ENCODE measurements at places on chromosomes 1 and 21. TPM values are rescaled to one million over a fixed set of nuclear protein-coding genes. Genes with fewer than 3 reads are reported as not detected.

Gene AVPR1B
- total RNA-seq = not detected

Gene IVL
- not detected for total RNA-seq

Gene GBP7
- 0.19 TPM for total RNA-seq

Gene GSTM1
- total RNA-seq = not detected

Gene PTCH2
- 1.4 TPM for total RNA-seq

Gene DNALI1
- 0.50 TPM for total RNA-seq

Gene SIK1
- total RNA-seq = 343 TPM

Gene CFHR1
- not detected for total RNA-seq

Gene FAM163A
- not detected for total RNA-seq

Gene LRRC53
- not detected for total RNA-seq

DNA sequence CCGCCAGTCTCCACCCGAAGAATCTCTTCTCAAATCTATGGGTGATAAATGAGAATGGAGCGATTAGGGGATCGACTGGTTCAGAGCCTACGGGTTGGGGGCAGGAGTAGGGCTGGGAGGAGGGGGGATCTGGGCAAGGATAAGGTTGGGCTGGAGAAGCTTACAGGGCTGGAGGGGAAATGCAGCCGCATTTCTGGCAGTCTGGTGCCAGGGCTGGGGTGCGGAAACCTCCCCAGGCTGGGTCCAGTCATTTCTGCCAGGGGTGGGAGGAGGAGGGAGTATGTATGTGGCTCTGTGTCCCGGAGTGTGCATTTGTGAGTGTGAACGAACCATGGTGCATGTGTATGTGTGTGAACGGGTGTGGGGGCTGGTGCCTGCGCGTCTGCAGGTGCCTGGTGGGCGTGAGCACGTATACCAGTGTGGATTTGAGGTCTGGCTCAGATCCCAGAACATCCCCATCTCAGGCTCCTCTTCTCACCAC lies 10.2 kb downstream of the C1orf216 start:
- DNase-seq = no peak

DNA sequence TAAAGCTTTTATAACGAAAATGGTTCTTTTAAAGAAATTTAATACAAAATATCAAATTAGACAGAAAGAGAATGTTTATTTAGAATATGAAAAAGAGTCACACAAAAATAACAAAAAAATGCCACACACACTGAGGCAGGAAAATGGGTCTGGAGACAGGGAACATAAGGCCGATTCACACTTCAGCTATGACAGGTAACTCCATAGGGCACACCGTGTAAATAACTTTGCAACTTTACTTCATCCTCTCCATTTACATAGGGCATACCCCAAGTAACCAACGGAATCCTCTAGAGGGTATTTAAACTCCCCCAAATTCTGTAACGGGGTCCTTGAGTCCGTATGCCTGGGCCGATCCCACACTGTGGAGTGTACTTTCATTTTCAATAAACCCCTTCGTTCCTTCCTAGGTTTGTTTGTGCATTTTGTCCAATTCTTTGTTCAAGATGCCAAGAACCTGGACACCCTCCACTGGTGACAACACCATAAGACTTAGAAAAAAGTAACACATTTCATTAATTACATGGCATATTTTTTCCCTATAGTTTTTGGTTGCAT lies 23.1 kb upstream of the PTGS2 start:
- DNase-seq = no peak

GRCh38 chr1:7760245-7760644 lies 10.9 kb upstream of the VAMP3 start:
- no peak for DNase-seq

GRCh38 chr1:154714638-154715037 lies 106.7 kb upstream of the ADAR start:
- DNase-seq = no peak

GRCh38 chr1:40396420-40396819 lies 22.9 kb downstream of the SMAP2 start:
- DNase-seq = no peak

GRCh38 chr1:66296951-66297350 lies 237.0 kb upstream of the SGIP1 start:
- DNase-seq = no peak

GRCh38 chr1:163346326-163346870 lies 24.6 kb downstream of the NUF2 start:
- no peak for DNase-seq

DNA sequence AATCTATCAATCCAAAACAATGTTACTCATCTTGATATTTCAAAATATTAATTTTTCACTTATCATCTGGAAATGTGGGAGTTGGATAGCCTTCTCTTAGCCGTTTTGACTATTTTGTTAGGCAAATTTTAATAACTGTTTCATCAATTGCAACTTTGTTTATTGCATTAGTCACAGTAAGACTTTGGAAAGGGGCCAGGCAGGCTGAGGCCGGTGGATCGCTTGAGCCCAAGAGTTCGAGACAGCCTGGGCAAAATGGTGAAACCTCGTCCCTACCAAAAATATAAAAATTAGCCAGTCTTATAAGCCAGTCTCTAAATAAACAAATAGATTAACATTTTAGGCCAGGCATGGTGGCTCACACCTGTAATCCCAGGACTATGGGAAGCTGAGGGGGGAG lies 113.0 kb upstream of the NR5A2 start:
- no peak for DNase-seq

DNA sequence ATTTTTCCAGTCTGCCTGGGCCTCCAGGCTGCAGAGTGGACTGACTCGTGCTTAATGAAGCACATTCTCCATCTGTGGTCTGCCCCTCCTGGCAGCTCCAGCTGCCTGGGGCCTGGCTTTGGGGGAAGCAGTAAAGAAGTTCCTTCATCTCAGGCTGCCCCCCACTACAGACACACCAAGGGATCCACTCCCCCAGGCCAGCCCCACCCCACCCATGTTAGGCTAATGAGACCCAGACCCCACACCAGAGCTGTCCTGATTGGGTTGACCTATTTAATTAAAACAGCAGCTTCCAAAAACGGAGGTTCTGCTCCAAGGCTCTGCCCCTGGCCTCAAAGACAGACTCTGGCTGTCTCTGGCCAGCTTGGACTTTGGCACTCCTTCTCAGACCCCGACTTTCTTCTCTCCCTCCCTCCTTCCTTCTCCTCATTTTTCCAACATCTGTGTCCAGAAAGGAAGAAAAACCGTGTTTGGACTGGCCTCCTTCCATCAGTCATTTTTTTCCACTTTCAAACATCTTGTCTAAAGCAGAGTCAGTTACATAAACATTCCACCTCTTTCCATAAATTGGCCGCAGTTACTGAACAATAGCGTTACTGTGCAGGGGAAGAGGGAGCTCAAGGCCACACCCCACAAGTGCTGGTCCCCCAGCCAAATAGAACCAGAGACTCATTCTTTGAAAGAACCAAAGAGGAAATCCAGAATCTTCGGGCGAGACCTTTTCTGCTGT lies 29.7 kb downstream of the SERTAD4 start:
- DNase-seq = no peak

- DNase-seq = no peak
Measured at GRCh38 chr1:180923021-180923841, 10.5 kb downstream of the KIAA1614 start.

GRCh38 chr21:22898051-22898665 lies 1899.9 kb downstream of the NCAM2 start:
- DNase-seq = no peak

- no peak for DNase-seq
Measured at GRCh38 chr1:205229916-205230700, 2.4 kb downstream of the TMCC2 start.

- DNase-seq = no peak
Measured at GRCh38 chr1:62493656-62494055, 56.8 kb downstream of the USP1 start.

Measured in naive thymus-derived CD4-positive, alpha-beta T cell (primary cell).